CD8-positive, alpha-beta memory T cell (primary cell): ENCODE measurements at places on chromosomes 2 and 18.
A peak's percentile ranks its signal among the peaks of the same experiment; 100 is the strongest.

DNA sequence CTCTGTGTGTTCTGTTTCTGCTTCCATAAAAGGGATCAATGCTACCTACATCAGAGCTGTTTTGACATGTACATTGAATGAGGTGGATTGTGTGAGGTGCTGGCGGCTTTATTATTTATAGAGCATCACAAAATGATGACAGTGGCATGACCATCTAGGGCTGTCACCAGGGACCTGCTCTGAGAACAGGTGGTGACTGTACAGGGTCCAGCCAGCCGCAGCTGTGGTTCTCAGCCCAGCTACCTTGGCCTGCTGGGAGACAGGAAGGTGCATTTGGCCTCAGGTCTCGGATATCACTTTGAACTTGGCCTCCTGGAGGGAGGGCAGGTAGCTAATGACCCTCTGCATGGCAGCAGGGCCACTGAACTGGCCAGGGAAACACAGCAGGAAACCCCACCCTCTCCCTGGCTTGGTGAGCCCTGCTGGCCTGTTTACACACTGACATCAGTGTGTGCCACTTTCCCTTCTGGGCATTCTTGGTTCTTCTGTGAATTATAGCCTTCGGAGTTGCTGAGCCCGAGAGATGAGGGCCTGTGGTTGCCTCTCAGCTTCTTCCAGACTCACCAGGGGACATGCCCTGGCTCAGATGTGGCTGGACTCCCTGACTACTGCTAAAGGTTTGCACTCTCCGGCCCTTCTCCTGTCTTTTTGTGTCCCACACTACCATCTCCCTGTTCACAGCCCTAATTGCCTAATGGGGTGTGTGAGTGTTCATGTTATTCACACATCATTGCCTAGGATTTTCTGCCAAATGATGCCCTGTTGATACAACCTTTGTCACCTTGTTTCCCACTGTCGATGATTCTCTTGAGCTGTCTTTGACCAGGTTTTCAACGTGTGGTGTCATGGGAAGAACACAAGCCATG is 109.2 kb upstream of the RAB12 start:
- H3K4me3 ChIP-seq, result no peak overlapping the region
- H3K36me3 ChIP-seq, result no peaks in the 10 kb centered on the region
- DNase-seq, result no peak
- no peaks in the 10 kb centered on the region for H3K4me1 ChIP-seq

GRCh38 chr18:40437517-40437916 is 1517.5 kb upstream of the PIK3C3 start:
- H3K4me1 ChIP-seq, result no peaks in the 10 kb centered on the region
- H3K4me3 ChIP-seq, result no peak overlapping the region
- H3K27me3 ChIP-seq, result no peaks in the 10 kb centered on the region
- no peak for DNase-seq
- H3K36me3 ChIP-seq, result no peaks in the 10 kb centered on the region
- H3K27ac ChIP-seq, result no peak overlapping the region

DNA sequence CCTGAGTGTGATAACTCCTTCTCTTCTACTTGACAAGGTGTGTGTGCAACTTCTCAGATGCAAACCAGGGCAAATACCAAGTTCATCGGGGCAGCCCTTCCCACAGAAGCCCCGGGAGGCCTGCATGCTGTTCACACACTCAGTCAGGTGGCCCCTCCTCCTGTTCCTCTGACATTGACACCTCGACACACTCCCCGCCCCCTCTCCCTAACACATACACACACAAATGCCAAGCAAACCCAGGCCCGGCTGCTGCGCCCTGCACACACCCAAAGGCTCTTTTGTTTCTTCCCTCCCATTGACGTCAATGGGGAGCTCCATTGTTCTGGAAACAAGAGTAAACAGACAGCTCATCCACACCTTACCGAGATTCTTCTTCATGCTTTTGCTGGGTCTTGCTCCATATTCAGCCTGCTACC is 1.7 kb upstream of the PER2 start:
- peak overlapping the region; percentile 40 for H3K4me3 ChIP-seq
- peak overlapping the region; percentile 91 for H3K27ac ChIP-seq
- no peaks in the 10 kb centered on the region for H3K27me3 ChIP-seq
- DNase-seq, result peak; percentile 37
- H3K4me1 ChIP-seq, result peaks cover 23% of the 10 kb centered on the region

GRCh38 chr18:51543658-51544155 is 346.2 kb upstream of the MEX3C start:
- no peak overlapping the region for H3K27ac ChIP-seq
- DNase-seq, result no peak
- no peaks in the 10 kb centered on the region for H3K36me3 ChIP-seq
- no peak overlapping the region for H3K4me3 ChIP-seq
- H3K4me1 ChIP-seq, result no peaks in the 10 kb centered on the region

- H3K4me1 ChIP-seq, result no peaks in the 10 kb centered on the region
- no peak overlapping the region for H3K4me3 ChIP-seq
- no peak overlapping the region for H3K27ac ChIP-seq
- DNase-seq, result no peak
- no peaks in the 10 kb centered on the region for H3K36me3 ChIP-seq
These were observed 22.4 kb upstream of the UGP2 start for GRCh38 chr2:63819256-63819655.

- no peak overlapping the region for H3K27ac ChIP-seq
- DNase-seq, result no peak
- no peaks in the 10 kb centered on the region for H3K27me3 ChIP-seq
- H3K4me1 ChIP-seq, result no peaks in the 10 kb centered on the region
- H3K36me3 ChIP-seq, result no peaks in the 10 kb centered on the region
- no peak overlapping the region for H3K4me3 ChIP-seq
These were observed 19.0 kb upstream of the PTMA start for GRCh38 chr2:231689124-231689893.

- H3K4me3 ChIP-seq, result peak overlapping the region; percentile 70
- H3K27me3 ChIP-seq, result no peaks in the 10 kb centered on the region
- H3K36me3 ChIP-seq, result no peaks in the 10 kb centered on the region
- no peak for DNase-seq
- H3K27ac ChIP-seq, result no peak overlapping the region
- H3K4me1 ChIP-seq, result peaks cover 42% of the 10 kb centered on the region
These were observed 77.5 kb upstream of the SERTAD2 start for GRCh38 chr2:64731263-64731643.

- no peaks in the 10 kb centered on the region for H3K36me3 ChIP-seq
- H3K4me1 ChIP-seq, result no peaks in the 10 kb centered on the region
- no peak overlapping the region for H3K4me3 ChIP-seq
These were observed 186.7 kb upstream of the ZEB2 start for GRCh38 chr2:144706647-144707046.

DNA sequence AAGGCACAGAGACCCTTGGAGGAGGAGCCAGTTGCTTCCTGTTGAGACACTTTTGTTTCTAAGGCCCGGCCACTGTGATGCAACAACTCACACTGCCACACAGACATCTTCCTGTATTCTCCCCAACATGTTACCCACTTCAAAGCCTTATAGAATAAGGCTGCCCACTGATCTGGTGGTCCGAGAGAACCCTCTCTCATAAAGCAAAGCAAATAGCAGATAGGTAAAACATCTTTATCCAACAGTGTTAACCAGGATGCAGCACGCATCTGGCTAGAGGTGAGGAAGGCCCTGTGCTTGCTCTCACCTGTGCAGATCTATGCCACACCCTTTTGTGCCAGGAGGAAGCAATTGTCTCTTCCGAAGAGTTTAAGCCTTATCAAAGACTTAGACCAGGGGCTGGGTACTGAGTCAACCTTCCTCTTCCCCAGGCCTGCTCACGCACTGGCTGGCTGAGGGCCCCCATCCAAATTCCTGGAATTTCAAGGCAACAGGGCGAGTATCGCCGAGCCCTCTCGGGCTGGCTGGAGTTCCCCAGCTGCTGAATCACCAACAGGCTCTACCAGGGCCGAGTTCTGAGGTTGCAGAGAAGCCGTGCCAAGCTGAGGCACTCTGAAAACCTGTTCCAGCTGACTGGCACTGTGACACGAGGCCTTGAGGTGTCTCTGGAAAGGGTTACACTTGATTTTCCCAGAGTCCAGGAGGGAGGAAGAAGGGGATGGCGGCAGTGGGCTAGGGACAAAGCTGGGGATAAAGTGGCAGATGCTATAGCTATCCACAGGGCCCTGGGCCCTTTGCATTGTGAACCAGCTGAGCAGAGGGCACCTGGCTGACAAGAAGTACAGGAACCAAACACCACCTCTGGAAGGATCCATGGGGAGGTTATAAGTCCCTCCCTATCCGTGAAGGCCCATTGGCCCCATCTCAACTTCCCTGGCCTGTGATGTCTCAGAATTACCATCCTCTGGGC is 29.3 kb downstream of the TGFA start:
- H3K4me1 ChIP-seq, result peaks cover 24% of the 10 kb centered on the region
- peak; percentile 58 for DNase-seq
- H3K36me3 ChIP-seq, result no peaks in the 10 kb centered on the region
- no peaks in the 10 kb centered on the region for H3K27me3 ChIP-seq

GRCh38 chr2:197813093-197813787 is 8.8 kb downstream of the PLCL1 start:
- H3K27me3 ChIP-seq, result no peaks in the 10 kb centered on the region
- H3K4me3 ChIP-seq, result no peak overlapping the region

GRCh38 chr2:144642131-144642530 is 122.2 kb upstream of the ZEB2 start:
- H3K4me1 ChIP-seq, result no peaks in the 10 kb centered on the region
- no peaks in the 10 kb centered on the region for H3K27me3 ChIP-seq
- no peak overlapping the region for H3K27ac ChIP-seq
- H3K36me3 ChIP-seq, result no peaks in the 10 kb centered on the region

DNA sequence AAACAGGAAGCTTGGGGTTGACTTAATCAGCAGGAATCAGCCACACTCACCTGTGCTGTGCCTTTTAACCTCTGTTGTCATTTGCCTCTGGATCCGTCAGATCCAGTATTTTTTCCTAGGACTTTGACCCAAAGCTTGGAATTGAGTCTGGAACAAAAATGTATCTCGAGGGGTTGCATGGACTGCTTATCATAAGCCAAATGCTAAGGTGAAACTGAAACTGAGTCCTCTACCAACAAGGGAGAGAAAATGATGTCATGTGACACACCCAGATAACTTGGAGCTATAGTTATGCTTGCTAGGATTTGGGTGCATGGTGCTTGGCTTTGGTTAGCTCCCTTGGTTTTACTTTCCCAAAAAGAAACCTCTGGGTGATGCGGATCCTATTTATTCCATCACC is 2158.6 kb upstream of the PIK3C3 start:
- no peak overlapping the region for H3K27ac ChIP-seq
- H3K4me3 ChIP-seq, result no peak overlapping the region
- H3K27me3 ChIP-seq, result no peaks in the 10 kb centered on the region
- DNase-seq, result no peak
- H3K4me1 ChIP-seq, result no peaks in the 10 kb centered on the region

- H3K36me3 ChIP-seq, result no peaks in the 10 kb centered on the region
- DNase-seq, result no peak
- H3K4me3 ChIP-seq, result no peak overlapping the region
- no peak overlapping the region for H3K27ac ChIP-seq
These were observed 58.2 kb upstream of the PPM1B start for GRCh38 chr2:44110444-44110843.

DNA sequence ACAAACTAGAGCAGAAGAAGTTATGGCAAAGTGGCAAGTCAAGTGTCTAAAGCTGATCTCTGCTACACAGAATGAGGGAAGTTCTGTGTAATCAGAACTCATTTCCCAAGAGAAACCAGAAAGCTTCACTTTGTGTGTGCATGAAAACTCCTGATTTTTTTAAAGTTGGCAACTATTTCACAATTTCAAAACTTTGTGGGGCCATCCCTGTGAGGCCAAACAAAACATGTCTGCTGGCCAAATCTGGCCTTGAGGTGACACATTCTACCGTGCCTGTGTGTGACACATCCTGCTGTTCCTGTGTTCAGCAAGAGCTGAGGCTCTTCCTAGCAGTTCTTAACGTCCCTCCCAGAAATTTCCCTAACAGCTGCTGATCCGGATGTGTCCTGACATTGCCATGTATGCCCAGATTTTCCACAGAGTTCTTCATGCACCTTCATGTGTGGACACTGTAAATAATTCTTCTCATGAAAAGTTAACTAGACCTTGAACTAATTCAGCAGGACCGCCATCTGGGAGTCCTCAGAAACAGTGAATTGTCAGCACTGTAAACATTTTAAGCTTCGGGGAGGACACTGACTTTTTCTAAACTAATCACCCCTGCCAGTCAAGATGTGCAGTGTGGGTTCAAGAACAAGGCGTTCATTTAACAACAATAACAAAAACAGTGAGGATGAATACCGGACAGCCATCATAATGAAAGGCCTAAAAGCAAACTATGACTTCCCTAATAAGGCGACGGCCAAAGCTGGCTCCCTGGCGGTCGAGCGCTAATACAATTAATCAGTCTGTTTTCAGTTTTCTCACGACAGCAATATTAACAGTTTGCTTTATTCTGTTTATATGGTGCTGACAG is 99.0 kb downstream of the PLEKHM3 start:
- no peak overlapping the region for H3K27ac ChIP-seq
- H3K4me1 ChIP-seq, result peaks cover 11% of the 10 kb centered on the region
- DNase-seq, result no peak
- H3K27me3 ChIP-seq, result no peaks in the 10 kb centered on the region
- H3K4me3 ChIP-seq, result no peak overlapping the region

DNA sequence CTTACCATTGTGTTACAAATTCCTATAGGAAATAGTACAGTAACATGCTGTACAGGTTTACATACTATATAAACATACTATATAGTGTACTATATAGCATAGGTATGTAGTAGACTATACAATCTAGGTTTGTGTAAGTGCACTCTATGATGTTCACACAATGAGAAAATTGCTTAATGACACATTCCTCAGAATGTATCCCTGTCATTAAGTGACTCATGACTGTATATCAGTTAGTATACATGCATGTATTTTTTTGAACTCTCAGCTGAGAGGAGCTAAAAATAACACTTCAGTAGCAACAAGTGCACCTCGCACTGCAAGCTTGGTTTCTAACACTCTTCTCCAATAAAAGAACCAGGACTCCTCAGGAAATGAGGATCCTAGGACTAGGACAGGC is 19.5 kb upstream of the ASXL3 start:
- no peaks in the 10 kb centered on the region for H3K4me1 ChIP-seq
- no peak overlapping the region for H3K4me3 ChIP-seq
- no peak for DNase-seq
- no peaks in the 10 kb centered on the region for H3K36me3 ChIP-seq
- no peaks in the 10 kb centered on the region for H3K27me3 ChIP-seq

GRCh38 chr2:235002198-235003095 is 50.6 kb downstream of the SH3BP4 start:
- no peaks in the 10 kb centered on the region for H3K4me1 ChIP-seq
- H3K36me3 ChIP-seq, result no peaks in the 10 kb centered on the region
- H3K27me3 ChIP-seq, result no peaks in the 10 kb centered on the region
- H3K4me3 ChIP-seq, result no peak overlapping the region
- no peak overlapping the region for H3K27ac ChIP-seq

GRCh38 chr2:100237163-100237562 is 85.1 kb downstream of the LONRF2 start:
- peaks cover 18% of the 10 kb centered on the region for H3K4me1 ChIP-seq
- no peak overlapping the region for H3K4me3 ChIP-seq
- no peaks in the 10 kb centered on the region for H3K36me3 ChIP-seq
- DNase-seq, result no peak
- no peak overlapping the region for H3K27ac ChIP-seq

GRCh38 chr2:151302404-151302803 is 12.9 kb upstream of the NMI start:
- DNase-seq, result no peak
- no peak overlapping the region for H3K27ac ChIP-seq
- no peaks in the 10 kb centered on the region for H3K27me3 ChIP-seq
- H3K4me3 ChIP-seq, result no peak overlapping the region
- no peaks in the 10 kb centered on the region for H3K4me1 ChIP-seq
